ENCODE measurements at places on chromosomes 2 and 18.

GRCh38 chr2:240567872-240568677 is at the start of gene RNPEPL1:
Gene RNPEPL1 (plus strand): TSS chr2:240568484. CDS start chr2:240568587, 103 bp downstream.
- no peak for DNase-seq

- no peak for DNase-seq
Observed at GRCh38 chr2:186693446-186693832, 421 bp upstream of the FAM171B start.

DNA sequence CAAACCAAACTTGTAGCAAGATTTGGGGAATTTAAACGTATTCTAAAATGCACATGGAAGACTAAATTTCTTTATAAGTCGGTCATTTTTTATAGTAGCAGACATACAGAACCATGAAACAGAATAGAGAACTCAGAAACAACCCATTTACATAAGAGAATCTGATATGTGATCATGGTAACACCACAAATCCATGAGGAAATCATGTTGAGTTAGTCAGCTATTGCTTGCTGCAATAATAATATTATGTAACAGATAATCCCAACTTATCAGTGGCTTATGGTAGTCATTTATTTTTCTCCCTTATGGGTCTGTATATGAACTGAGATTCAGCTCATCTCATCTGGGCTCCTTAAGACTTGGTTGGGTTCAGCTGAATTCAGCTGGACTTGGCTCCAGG is 103.4 kb upstream of the SERTAD2 start:
- DNase-seq: no peak

DNA sequence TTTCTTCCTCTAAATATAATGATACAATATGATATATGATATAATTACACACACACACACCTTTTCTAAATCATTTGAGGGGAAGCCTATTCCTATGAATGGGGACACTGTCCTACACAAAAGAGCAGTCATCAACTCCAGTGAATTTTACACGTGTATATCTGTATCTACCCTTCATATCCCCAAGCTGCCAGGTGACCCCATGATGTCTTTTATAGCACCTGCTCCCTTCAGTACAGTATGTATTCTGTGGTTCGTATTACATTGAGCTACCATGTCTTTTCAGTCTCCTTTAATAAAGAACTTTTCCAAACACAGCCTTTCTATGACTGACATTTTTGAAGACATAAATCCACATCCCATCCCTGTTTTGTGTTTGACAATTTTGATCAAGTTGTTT is 19.0 kb downstream of the TBC1D8 start:
- no peak for DNase-seq

DNA sequence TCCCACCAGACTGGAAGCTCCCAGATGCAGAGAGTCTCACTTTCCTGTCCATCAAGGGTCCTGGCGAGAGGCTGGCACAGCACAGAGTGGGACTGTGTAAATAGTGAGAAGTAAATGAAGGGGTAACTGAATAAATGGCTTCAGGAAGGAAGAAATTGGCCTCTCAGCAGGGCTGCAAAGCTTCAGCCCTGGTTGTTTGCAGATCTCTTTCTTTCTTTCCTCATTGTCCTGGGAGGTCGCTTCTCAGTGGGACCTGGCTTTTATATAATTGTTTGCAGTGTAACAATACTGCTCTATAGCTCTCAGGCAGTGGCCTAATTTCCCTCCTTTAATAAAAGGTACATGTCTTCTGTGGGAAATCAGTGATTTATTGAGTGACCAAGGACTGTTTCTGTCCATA is 74.9 kb upstream of the GPR45 start:
- no peak for DNase-seq

All from stimulated activated CD8-positive, alpha-beta memory T cell treated with anti-CD3 and anti-CD28 coated beads, Interleukin-7, amount 100 ng/mL, for 24 hours (primary cell).